Hair follicular keratinocyte (primary cell): ENCODE measurements at places on chromosomes 12 and 14. TPM values are rescaled to one million over a fixed set of nuclear protein-coding genes. Genes with fewer than 3 reads are reported as not detected.

Gene OR4M1
- not detected in 2 replicates for total RNA-seq

Gene ZFYVE21
- 67.7 and 97.8 TPM in 2 replicates for total RNA-seq

Gene GAS2L3
- 5.4 and 9.0 TPM in 2 replicates for total RNA-seq

Gene DCAF5
- total RNA-seq, result 11.2 and 15.7 TPM in 2 replicates

Gene RDH16
- total RNA-seq, result 0.16 TPM in 1 of 2 replicates, not detected in the other

Gene SLC17A8
- not detected in 2 replicates for total RNA-seq

Gene TSPAN11
- total RNA-seq, result 0.08 TPM in 1 of 2 replicates, not detected in the other

Gene TSHR
- total RNA-seq, result not detected in 2 replicates

Gene SLC39A5
- not detected in 2 replicates for total RNA-seq

Gene ANKRD33
- total RNA-seq, result not detected in 2 replicates

Gene CIROP
- total RNA-seq, result not detected in 2 replicates

Gene CCDC198
- total RNA-seq, result not detected in 2 replicates

Gene PPFIA2
- total RNA-seq, result not detected in 2 replicates

Gene NUP37
- total RNA-seq, result 32.2 and 66.0 TPM in 2 replicates

Gene ANO4
- 6.5 and 9.7 TPM in 2 replicates for total RNA-seq

Gene CLEC4A
- 0.23 TPM in 1 of 2 replicates, not detected in the other for total RNA-seq

Gene SFSWAP
- total RNA-seq, result 18.4 and 22.1 TPM in 2 replicates

Gene REP15
- total RNA-seq, result 0.08 and 0.62 TPM in 2 replicates

Gene KIF26A
- 0.08 and 0.38 TPM in 2 replicates for total RNA-seq

Gene NKX2-8
- 0.86 TPM in 1 of 2 replicates, not detected in the other for total RNA-seq

Gene PRPH
- total RNA-seq, result 0.16 TPM in 1 of 2 replicates, not detected in the other

Gene MARCHF9
- total RNA-seq, result 6.1 and 9.1 TPM in 2 replicates

Gene SDSL
- total RNA-seq, result 3.3 and 9.1 TPM in 2 replicates

Gene ATP6V1D
- 69.4 and 70.5 TPM in 2 replicates for total RNA-seq

Gene IL26
- not detected in 2 replicates for total RNA-seq

Gene SOX5
- total RNA-seq, result not detected in 2 replicates

Gene CLEC4E
- total RNA-seq, result not detected in 2 replicates

Gene TMPO
- total RNA-seq, result 45.7 and 94.4 TPM in 2 replicates

Gene HIP1R
- total RNA-seq, result 43.9 and 47.3 TPM in 2 replicates

Gene OS9
- 137 and 149 TPM in 2 replicates for total RNA-seq

Gene FOXN4
- total RNA-seq, result not detected in 2 replicates

Gene KRT79
- total RNA-seq, result not detected in 2 replicates

Gene IFT81
- 8.0 and 8.5 TPM in 2 replicates for total RNA-seq

Gene WDR89
- 9.1 and 12.6 TPM in 2 replicates for total RNA-seq

Gene TFCP2
- total RNA-seq, result 8.7 and 8.9 TPM in 2 replicates

Gene NFYB
- total RNA-seq, result 10.9 and 19.1 TPM in 2 replicates

Gene BICDL1
- total RNA-seq, result 14.5 and 20.5 TPM in 2 replicates

Gene SLC38A4
- total RNA-seq, result 0.27 and 0.31 TPM in 2 replicates
